Amygdala (tissue), 56 donors: ENCODE measurements at places on chromosomes 2 and 18.

DNA sequence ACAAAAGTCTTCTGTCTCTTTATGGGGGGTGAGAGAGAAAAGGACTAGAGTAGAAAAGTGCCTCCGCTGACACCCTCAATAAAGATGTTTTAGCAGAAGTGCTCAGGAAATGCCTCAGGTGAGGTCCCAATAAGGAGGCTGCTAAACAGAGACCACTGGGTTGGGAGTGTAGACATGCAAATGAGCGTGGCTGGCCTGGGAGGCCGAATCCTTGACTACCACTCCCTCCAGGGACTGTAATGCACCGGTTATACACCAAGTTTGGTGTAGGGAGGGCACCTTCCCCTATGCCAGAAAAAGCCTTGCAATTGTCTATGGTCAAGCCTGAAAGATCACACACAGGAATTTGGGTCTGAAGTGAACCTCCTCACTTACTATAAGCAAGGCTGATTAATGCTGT is 1.8 kb downstream of the TMX3 start:
- DNase-seq: no peak

- DNase-seq: no peak
Measured at GRCh38 chr2:155377266-155377680, 678.8 kb downstream of the KCNJ3 start.

- no peak for DNase-seq
Measured at GRCh38 chr2:33484042-33484621, 7.7 kb downstream of the RASGRP3 start.

- no peak for DNase-seq
Measured at GRCh38 chr2:47631306-47631705, 151.6 kb upstream of the MSH6 start.

- no peak for DNase-seq
Measured at GRCh38 chr2:222892321-222892720, 31.5 kb downstream of the ACSL3 start.

GRCh38 chr18:56475250-56475649 is 163.1 kb downstream of the TXNL1 start:
- DNase-seq: no peak

- no peak for DNase-seq
Measured at GRCh38 chr18:47795434-47795814, 135.0 kb downstream of the SMAD2 start.

DNA sequence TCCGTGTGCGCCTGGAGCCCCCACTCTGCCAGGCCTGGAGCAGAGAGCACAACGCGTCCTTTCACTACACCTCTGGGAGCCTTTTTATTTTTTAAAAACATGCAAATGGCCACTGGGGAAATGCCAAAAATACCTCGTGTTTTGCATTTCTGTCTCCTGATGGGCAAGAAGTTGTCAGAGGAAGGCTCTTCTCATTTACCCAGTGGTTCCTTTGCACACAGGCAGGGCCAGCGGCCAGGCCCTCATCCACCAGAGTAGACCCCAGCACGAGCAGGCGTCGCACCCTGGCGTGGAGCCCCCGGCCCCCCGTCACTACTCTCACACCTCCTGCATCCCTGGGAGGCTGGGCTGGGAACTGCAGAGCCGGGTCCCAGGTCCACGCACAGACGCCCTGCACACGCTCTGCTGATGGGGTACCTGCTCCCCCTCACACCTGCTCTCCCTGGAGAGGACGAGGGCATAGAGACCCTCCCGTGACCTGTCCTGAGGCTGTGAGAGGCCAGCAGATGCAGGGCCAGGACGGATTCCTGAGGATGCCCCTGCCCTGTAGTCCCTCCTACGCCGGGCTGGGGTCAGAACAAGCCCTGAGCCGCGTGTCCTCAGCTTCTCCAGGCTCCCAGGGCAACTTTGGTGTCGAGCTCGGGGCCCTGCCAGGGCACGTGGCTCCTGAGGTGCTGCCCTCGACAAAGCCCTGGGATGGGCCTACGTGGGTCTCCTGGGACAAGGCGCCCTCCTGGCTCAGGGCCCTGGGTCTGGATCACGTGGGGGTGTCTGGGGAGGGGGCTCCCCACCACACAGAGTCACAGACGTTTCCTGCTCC is 65.0 kb downstream of the NFATC1 start:
- no peak for DNase-seq

- DNase-seq: no peak
Measured at GRCh38 chr18:6728331-6728730, 1.2 kb upstream of the ARHGAP28 start.

DNA sequence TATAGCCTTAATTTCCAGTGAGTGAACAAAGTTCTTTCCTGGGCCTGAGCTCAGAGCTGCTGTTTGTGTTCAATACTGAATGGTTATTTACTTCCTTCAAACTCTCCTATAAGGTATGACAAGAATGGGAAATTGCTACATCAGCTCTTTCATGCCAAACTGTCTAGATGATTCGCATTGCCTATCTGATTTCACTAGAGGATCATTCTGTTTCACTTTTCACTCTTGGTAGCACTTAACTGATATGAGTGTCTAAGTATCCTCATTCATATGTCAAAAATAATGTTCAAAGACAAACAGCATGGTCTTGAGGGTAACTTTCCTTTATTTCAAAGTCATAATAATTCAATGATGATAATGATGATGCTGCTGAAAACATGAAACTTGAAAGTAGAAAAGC is 32.9 kb upstream of the SCG2 start:
- no peak for DNase-seq

DNA sequence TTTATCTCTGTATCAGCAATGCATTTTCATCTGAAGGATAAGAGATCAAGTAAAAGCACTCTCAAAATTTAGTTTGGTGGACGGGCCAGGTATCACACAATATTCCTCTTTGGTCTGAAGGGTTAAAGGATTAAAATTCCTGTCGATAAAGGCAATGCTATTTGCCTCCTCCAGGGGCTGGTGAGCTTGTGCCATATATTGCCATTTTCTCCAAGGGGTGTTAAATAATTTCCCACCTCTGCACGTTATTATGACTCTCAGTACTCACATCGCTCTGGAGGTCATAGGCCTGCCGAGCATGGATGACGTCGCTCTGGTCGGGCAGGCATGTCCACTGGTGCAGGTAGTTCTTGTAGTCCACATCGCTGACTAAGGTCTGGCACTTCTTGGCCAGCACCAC is 94.2 kb downstream of the NEB start:
- no peak for DNase-seq

- no peak for DNase-seq
Measured at GRCh38 chr18:55306359-55307024, 281.5 kb downstream of the TCF4 start.

DNA sequence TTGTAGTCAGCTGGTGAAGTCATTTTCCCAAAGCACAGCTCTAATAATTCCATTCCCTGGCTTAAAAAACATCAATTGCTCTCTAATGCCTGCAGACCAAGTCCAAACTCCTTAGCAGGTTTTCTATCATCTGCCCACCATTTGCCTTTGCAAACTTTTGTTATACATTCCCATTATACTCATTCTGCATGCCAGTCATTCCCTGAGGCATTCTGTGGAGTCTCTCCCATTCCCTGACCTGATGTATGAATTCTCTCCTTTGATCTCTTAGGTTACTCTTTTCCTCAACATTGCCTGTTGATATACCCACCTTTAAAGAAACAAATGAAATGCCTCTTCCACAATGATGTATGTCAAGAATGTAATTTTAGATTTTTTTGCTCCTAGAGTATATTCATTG is 852.0 kb upstream of the FSHR start:
- no peak for DNase-seq

DNA sequence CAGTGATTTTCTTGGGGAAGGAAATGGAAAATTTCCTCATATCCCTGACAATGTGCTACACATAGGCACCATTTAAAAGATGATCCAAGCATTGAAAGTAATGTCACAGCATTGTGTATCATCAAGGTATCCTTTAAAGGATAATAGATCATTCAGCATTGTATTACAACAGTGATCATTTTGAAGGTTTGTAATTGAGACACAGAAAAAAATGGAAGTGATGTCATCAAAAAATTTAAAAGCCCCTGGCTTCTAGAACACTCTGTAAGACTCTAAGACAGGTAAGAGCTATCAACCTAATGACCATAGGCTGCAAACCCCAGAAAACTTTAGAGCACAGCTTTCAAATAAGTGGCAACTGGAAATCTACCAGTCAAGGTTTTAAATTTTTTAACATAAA is 271.4 kb downstream of the ETAA1 start:
- DNase-seq: no peak

- DNase-seq: no peak
Measured at GRCh38 chr2:201118961-201119854, 3.2 kb downstream of the CFLAR start.

DNA sequence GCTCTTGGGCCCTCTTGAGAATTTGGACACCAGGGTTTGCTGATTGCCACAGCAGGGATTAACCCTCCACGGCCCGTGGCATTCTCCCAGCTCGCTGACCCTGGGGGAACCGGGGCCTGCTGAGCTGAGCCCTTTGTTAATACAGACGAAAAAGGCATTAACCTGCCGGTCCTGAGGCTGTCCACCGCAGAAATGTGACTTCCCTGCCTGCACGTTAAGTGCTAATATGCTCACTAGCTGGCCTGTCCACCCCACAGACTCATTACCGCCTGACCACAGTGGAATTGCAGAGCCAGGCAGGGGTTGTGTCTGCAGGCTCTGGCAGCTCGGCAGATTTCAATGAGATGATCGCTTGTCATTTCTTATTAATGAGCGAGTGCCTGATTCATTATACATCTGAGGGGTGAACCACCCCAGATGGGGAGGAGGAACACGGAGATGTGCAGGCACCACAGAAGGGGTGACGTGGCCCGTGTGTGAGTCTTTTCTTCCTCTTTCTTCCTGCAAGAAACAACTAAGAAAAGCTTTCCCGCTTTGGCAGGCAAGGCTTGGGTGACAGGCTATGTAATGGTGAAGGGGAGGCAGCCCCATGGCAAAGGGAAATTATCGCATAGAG is 126.0 kb downstream of the GLI2 start:
- DNase-seq: no peak

- no peak for DNase-seq
Measured at GRCh38 chr2:143758629-143759330, 629.6 kb downstream of the ARHGAP15 start.

GRCh38 chr2:33322612-33323011 is 153.8 kb upstream of the RASGRP3 start:
- DNase-seq: no peak

DNA sequence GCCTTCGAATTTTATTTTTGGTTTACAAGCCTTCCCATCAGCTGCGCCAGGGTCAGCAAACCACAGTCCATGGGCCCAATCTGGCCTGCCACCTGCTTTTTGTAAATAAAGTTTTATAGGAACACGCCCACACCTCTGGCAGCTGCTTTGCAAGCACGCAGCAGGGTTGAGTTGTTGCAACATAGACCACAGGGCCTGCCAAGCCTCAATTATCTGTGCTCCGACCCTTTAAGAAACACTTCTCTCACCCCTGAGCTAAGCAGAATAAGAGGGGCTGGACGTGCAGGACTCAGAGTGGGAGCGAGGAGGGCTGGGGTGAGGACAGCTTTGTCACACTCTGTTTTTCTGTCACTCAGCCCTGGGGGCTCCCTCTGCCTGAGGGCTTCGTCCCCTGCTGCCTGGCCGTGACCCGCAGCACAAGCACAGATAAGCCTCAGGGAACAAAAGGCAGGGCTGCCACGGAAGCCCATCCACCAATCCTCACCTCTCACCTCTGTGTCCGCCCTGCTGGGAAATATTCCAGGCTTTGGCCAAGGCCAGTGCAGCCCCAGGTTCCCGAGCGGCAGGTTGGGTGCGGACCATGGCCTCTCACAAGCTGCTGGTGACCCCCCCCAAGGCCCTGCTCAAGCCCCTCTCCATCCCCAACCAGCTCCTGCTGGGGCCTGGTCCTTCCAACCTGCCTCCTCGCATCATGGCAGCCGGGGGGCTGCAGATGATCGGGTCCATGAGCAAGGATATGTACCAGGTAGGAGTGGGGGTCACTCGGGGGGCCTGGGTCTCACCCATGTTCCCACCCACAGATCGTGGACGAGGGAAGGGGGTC is at the start of gene AGXT:
Gene AGXT (plus strand): TSS at position 539 of the 823 bp plus-strand sequence. CDS start 42 bp downstream, at position 581.
- DNase-seq: no peak

DNA sequence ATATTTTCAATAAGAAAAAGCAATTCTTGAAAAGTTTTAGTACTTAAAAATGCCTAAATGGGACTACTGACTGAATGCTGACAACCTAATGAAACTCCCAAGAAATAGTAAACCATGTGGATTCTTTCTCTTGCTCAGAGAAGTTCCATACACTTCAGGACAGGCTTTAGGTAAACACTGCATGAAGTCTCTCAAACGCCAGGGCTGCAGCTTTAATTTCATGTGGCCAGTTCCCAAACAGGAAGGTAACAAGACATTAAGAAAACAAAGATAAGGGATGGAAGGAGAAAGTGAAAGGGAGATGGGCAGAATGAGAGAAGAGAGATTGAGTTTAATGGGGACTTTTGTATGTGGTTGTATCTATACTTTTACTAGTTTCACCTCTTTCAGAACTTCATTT is 734.7 kb upstream of the PKDCC start:
- no peak for DNase-seq

GRCh38 chr2:168207851-168208250 is 39.5 kb downstream of the STK39 start:
- DNase-seq: no peak

GRCh38 chr2:232009639-232010274 is 48.2 kb downstream of the DIS3L2 start:
- DNase-seq: no peak

DNA sequence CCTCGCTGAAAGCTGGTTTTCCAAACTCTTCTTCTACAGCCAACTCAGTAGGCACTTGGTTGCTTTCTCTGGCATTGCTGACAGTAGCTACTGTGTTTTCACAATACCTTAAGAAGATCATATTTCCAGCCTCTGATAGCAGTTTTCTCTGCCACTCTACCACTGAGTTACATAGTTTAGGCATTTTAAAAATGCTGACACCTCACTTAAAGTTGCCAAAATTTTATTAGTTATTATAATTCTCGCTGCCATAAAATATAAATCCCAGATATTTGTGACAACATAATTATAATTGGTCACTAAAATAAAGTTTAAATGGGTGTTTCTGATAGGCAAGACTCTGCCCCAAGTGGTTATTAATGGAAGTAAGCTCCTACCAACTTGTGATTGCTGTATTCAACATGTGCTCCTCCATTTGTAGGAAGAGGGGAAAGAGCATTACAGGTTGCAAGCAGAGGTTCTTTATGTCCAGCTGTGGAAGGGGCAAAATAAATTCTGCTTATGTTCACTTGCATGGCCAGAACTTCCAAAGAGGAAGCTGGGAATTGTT is 1202.8 kb downstream of the CNTNAP5 start:
- no peak for DNase-seq

GRCh38 chr2:68193144-68193543 is 35.5 kb downstream of the PNO1 start:
- DNase-seq: no peak

DNA sequence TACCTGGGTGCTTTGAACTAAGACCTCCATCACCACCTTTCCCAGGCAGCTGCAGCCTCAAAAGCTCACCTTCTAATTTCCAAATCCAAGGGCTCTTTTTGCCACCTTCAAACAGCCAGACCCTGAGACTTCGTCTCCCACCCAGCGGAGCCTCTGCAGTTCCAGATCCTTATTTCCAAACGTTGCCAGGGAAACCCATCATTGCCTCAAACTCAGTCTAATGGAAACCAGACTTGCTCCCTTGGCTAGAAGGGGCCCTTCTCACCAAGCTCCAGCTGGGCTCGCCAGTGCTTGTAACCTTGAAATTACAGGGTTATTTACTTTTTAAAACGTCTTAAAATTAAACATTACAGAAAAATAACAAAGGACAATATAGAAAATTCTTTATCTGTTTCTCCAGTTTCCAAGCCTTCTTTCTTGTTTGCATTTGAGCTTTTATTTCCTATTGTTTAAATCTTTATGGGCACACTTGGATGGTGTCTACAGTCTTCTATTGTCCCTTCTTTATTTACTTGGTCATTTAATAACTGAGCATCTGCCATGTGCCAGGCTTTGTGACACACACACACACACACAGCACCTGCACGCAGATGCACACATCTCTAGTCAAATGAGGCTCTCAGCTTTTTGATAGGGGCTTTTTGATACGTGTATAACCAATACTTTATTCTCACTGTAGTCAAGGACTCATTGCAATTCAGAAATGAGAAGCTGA is 36.1 kb downstream of the TRPM8 start:
- no peak for DNase-seq
